ENCODE measurements at places on chromosomes 6 and 20. TPM values are rescaled to one million over a fixed set of nuclear protein-coding genes. Genes with fewer than 3 reads are reported as not detected.

DNA sequence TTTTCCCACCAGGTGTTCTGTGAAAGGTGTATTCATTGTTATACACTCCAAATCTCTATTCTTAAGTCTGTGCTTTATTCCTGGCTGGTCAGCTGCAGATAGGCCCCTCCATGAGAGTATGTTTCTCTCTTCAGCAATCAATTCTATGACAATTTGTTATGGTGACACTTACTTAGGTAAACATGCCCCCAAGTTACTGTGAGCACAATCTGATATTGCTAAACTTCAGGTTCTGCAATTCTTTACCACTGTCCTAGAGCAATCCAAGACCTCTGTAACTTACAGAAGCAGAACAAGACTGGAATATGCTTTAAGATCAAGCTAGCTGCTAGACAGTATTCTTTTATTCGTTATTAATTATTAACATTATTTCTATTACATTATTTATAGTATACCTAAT lies 391.9 kb downstream of the FRK start:
- no peak for DNase-seq

Gene SLC17A2
- total RNA-seq: not detected

DNA sequence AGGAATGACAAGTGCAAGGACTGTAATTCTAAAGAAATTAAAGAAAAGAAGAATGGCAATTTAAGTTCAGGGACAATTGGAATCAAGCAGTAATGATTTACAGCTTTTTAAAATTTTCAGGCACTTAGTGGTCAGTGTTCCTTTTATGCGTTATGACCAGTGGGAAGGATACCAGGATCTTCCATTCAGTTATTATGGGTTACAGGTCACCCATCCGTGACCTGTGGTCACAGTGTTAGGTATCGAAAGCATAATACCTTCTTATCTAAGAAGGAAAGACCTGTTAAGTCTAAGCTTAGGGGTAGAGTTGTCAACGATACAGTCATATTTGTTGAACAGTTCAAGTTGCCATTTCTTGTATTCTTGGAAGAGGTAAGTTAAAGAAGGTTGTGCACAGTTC lies 253.8 kb downstream of the LAMA2 start:
- no peak for DNase-seq

DNA sequence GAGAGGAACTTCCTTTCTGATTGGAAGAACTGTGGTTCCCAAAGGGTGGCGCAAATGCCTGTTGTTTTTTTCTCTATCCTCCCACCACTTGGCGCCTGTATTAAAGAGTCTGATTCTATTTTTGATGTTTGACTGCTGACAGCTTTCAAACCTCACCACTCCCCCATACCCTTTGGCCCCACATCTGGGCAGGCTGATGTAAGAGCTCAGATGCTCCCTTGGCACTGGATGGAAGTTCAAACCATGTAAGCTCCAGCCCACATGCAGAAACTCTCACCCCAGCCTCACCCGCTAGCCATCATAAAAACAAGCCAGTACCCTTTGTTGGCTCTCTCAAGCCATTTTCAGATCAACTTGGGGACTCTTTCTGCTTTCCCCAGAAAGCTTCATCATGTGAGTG lies 20.0 kb upstream of the TMEM14A start:
- no peak for DNase-seq

Gene TMEM244
- not detected for total RNA-seq

Gene TRIM39
- total RNA-seq: 21.6 TPM

DNA sequence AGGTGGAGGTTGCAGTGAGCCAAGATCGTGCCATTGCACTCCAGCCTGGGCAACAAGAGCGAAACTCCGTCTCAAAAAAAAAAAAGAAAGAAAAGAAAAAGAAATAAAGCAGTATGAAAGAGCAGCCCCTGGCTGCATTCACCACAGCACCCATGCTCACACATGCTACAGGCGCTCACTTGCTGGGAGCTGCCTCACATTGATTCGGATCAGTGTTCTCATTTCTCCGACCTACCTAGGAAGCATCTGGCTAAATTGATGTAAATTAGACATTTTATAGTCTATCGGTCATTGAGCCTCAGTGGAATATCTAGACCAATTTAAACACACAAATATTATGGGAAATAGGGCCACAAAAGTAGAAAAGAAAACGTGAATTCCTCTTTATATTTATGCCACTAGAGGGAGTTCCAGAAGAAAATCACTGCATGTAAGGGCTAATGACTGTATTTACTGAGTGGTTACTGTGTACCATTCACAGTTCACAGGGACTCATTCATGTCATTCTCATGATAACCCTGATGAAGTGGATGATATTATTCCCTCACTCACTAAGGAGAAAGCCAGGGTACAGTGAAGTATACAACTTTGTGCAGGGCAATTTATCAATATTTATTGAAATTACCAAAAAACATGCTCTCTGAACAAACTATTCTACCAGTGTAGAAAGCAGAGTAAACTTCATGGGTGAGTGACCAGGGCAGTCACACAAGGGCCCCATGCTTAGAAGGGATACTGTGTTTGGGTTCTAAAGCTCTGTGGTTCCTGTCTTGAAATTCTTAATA lies 5.3 kb upstream of the MOG start:
- no peak for DNase-seq

Gene CRYBG1
- 33.6 TPM for total RNA-seq

GRCh38 chr6:25447570-25447929 lies 168.4 kb downstream of the CARMIL1 start:
- DNase-seq: no peak

DNA sequence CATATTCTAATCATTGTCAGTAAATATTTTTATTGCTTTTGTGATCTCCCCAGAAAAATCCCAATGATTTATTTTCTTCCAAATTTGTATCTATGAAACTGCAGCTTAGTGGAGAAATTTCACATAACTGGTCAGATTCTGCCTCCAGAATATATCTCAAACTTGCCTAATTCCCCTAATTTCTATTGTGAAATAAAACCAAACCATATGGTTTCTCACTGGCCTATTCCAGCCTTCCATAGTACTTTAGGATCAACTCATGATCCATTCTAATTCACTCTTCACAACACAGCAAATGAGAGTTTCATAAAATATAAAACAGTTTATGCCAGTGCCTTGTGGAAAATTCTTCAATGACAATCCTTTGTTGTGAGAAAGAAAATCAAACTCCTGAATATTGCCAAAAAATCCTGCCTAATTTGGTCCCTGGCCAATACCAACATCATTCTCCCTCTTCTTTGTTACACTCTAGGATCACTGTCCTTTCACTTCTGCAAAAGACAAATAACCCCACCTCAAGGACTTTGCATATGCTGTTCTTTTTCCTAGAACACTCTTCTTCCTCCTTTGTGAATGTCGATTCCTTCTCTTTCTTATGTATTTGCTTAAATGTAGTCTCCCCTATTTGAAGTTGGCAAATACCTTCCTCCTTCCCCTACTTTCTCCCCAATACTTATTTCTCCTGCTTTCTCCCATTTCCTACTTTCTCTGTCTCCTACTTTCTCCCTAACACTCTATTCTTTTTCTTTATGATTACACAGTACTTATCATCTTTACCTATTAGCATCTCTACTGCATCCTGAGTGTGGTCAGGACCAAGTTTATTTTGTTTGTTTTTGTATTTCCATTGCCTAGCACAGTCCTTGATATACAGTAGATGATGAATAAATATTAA lies 587.5 kb downstream of the RFPL4B start:
- DNase-seq: no peak

GRCh38 chr6:143276436-143276835 lies 174.1 kb downstream of the ADAT2 start:
- DNase-seq: no peak

DNA sequence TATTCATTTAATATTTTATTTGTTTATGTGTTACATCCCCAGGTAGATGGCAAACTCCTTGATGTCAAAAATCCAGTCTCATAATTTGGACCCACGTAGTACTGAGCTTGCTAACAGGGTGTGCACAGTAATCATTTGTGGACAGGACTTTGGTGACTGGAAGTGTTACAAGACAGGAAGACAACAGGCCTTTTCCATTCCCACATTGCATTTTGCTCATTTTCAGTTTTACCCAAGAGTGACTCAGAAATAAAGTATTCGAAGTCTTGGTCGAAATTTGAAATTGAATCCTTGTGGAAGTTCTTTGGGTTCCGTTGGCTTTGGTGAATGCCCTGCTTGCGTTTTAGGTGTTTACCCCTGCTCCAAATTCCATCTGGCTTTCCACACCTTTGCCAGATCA lies 63.0 kb upstream of the THBS2 start:
- no peak for DNase-seq

DNA sequence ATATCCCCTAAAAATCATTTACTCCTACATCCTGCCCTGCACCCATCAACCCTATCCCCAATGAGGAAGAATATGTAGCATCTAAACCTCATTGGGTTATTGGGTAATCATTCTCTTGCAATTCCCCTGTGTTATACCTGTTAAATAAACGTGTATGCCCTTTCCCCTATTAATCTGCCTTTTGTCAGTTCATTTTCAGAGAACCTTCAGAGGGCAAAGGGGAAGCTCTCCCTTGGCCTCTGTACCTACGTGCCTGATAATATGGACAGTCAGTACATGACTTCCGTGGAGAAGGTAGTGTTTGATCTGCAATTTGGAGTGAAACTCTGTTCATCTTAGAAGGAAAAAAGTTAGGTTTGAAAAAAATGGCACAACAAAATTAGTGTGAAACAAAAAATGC lies 173.5 kb upstream of the RUNX2 start:
- DNase-seq: no peak

GRCh38 chr6:85585741-85586140 lies 7.9 kb downstream of the SNX14 start:
- DNase-seq: no peak

DNA sequence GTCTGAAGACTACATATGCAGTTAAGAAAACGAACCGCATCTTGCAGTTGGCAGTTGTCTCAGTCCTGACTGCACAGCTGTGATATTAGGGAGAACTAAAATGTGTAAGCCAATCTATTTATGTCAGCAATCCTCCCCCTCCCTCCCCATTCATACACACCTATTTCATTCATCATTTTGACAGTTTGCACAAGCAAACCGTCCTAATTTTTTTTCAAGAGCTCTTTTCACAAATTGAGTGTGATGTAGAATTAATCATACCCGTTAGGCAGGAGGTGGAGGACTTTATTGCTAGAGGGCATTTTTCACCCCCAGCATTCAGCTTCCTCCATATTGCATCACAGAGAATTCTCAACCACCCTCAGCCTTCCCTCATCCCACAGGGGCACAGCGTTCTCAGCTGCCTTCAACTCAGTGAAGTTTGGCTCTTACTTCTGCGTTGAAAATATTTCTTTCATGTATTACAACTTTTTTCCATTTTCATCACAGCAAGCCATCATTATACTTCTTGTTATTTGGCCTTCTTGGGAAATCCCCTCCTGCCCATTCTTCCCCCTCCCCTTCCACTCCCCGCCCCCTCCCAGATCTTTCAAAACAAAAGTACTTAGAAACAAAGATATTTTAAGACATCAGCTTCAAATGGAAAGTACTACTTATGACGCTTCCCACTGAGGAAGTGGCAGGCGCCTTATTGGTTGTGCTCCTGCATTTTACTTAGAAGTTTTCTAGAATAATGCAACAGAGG lies 37.5 kb downstream of the NOX3 start:
- DNase-seq: no peak

- DNase-seq: no peak
These were observed 55.3 kb upstream of the HIVEP1 start for GRCh38 chr6:11956781-11957180.

DNA sequence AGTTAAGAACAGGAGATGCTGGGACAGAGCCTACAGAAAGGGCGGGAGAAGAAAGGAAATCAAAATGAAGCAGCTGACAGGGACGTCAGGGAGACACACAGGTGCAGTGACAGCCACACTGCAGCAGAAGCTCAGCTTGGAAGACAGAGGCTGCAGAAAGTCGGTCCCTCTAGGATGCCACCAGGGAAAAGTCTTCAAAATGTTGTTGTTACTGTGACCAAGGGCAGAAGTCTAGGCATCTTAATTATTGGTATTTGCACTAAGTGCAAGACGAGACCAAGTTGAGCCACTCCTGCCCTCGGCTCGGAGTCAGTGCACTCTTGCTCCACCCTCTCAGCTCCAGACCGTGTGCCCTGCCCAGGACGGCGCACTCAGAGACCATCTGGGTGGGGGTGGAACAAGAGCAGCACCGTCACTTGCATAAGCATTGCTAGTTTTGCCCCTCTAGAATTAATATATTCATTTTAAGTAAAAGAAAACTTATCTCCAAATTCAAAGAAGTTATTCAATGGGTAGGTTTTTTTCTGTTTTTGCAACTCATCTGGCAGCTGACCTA lies 2.6 kb downstream of the PRR18 start:
- no peak for DNase-seq

DNA sequence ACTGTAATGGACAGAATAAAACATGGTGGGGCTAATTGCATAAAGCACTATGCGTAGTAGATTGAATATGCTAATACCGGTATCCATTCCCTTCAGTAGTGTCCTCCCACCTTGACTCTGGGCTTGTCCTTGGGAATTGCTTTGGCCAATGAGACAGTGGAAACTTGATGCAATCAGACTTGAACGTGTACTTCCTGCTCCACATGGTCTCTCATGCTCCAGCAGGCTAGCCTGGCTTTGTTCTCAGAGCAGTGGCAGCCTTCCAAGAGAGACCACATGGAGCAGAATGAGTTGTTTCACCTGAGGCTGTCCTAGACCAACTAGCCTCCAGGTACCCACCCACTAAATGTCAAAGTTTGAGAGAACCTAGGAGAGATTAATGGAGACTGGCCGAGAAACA lies 37.0 kb upstream of the BTBD3 start:
- no peak for DNase-seq

- no peak for DNase-seq
These were observed 140.4 kb downstream of the NCOA3 start for GRCh38 chr20:47642118-47642517.

GRCh38 chr6:85418059-85418458 lies 31.8 kb upstream of the NT5E start:
- DNase-seq: no peak

Gene FAM162B
- total RNA-seq: not detected

DNA sequence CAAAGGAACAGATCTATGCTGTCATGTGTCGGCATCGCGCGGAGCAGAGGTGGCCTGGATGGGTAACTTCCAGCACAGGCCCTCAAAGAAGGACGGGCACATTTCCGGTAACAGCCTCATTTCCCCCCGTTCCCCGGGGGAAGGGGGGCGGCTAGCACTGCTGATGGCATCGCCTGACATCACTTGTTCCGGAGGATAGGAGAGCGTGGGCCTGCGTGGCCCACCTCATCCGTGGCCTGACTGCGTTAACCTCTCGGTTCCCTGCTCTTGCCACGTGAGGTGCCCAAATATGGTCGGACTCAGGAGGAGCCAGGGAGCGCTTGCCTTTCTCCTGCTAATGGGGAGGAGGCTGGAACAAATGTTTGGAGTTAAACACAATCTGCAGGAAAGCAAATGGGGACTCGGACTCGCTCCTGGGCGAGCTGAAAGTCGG lies at the start of gene AKAP12:
Gene AKAP12 (plus strand): TSS at position 365 of the 433 bp plus-strand sequence. CDS start 596 bp downstream, outside the sequence.
- no peak for DNase-seq

DNA sequence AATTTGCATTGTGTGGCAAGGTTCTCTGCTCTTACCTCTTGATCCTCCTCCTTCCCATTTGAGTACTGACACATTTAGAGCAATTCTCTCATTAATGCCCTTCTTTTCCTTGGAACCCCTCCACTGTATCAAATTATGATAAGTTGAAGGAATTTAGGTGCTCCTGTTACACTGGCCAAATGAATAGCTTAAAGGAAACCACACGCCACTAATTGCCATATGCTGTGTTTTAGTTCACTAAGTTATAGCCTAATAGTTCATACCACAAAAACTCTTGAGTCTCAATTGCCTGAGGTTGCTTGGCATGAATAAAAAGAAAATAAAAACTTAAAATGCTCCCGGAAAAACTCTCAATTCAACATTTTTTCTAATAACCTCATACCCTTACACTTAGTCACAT lies 1239.3 kb downstream of the EPHA7 start:
- DNase-seq: no peak

Gene UQCC2
- total RNA-seq: 26.2 TPM

- no peak for DNase-seq
These were observed 3.3 kb upstream of the PGK2 start for GRCh38 chr6:49790341-49790740.

Gene VSX1
- not detected for total RNA-seq

Gene ULBP2
- 0.29 TPM for total RNA-seq

Data from activated B cell treated with CpG ODN at 0.5 μM for 24 hours (primary cell).